ENCODE measurements at places on chromosomes 16 and 17.

DNA sequence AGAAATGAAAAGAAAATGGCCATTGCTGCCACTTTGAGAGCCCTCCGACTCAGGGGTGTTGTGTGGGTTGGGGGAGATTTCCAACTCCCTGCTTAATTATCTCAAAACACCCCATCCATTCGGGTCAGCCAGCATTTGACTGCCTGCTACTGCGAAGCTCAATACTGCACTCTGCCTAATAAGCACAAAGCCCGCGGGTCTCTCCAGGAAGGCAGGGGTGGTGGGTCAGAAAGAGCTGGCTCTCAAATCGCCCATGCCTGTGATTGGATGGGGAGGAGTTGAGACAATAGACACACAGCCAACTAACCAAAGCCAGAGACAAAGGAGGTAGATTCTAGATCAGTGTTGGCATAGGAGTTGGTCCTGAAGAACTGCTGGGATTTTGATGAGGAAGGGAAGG lies 2.3 kb upstream of the XAF1 start:
- DNase-seq, result no peak

DNA sequence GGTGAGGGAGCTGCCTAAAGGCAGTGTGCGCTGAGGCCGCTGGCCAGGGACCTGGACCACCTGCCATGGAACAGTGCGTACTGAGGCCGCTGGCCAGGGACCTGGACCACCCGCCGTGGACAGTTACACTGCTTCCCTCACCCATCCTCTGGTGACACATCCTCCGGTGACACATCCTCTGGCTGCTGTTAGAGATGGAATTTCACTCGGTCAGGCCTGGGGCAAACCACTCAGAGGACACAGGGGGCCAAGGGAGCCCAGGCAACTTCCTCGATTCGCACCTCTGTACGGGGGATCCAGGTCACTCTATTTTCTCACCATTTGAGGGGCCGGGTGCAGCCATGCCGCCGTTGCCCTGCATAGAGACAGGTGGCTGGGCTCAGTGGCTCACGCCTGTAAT lies 32.4 kb upstream of the RPTOR start:
- DNase-seq, result no peak

DNA sequence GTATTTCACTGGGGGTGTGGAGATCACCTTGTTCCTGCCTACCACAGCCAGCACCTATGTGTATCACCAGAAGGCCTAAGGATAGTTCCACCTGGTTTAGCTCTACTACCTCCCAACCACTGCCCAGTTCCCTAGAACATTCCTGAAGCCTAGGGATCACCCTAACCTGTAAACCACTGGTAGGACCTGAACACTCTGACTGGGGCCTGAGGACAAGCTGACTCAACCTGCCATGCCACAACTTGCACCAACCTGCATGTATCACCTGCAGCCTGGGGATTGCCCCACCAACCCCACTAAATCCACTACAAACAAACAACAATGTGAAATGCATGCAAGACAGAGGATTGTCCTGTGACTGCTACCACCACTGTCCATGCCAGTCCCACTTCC lies 128.1 kb downstream of the KIF2B start:
- DNase-seq, result no peak

DNA sequence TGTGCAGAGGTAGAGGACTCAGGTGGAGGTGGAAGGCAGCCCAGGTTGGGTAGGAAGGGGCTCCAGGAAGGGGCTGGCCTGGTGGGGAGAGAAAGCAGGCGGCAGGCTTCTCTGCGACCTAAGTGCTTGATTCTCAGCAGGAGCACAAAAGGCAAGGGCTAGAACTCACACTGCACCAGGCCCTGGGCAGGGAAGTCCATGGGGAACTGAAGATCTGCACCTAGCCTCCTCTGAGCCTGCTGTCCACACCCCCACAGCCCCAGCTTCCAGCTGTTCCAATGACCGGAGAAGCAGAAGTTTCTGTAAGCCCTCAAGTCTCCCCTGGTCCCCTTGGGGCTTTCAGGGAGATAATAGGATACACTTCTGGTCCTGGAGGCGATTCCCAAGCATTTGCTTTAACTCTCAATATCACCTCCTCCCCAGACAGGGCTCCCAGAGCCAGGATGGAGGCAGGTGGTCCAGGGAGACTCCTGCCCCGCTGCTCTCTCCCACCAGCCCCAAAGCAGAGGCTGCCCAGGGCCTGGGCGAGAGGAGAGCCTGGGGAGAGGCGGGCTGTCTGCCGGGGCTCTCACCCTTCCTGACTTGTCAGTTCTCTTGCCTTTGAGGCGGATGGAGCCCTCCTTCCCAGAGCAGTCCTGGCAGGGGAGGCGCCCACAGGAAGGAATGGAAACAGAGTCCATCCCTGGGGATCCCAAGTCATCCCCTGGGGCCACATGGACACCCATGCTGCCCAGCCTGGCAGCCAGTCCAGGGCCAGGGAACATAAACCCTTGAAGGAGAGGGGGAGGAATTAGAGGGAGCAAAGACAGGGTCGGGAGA lies 126.0 kb downstream of the RBFOX3 start:
- no peak for DNase-seq

DNA sequence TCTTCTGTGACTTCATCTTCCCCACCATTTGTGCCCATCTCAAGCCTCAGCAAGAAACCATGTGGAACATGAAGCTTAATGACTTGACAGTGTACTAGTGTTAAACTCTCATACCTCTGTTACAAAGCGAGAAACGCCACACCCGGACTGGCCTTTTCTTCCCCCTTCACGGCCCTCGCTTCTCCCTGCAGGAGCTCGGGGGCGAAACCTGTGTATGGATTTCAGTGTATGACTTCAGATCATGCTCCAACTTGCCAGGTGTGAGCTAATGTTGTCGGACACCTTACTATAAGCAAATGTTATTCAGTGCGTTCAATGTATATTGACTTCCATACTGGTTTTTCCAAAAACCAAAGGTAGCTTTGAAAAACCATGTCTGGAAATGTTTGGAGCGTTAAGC lies 20.1 kb upstream of the SLC5A11 start:
- DNase-seq, result no peak

DNA sequence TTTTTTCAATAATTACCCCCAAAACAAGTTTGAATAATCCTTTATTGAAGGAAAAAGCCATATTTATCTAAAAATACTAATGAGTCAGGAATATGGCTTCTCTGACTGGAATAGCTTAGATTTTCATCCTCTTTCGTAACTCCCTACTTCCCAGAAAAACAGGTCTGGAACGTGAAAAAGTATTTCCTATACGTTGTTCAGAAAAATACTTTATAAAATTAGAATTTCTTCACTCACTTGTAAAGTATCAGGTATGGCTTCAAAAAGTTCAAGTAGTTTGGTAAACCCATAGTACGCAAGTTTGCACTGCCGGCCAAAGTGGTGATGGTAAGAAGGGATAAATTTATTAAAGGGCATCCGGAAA lies 33.7 kb downstream of the MARF1 start:
- DNase-seq, result no peak

- DNase-seq, result no peak
Observed at GRCh38 chr17:29619251-29619650, 3.5 kb downstream of the CORO6 start.

DNA sequence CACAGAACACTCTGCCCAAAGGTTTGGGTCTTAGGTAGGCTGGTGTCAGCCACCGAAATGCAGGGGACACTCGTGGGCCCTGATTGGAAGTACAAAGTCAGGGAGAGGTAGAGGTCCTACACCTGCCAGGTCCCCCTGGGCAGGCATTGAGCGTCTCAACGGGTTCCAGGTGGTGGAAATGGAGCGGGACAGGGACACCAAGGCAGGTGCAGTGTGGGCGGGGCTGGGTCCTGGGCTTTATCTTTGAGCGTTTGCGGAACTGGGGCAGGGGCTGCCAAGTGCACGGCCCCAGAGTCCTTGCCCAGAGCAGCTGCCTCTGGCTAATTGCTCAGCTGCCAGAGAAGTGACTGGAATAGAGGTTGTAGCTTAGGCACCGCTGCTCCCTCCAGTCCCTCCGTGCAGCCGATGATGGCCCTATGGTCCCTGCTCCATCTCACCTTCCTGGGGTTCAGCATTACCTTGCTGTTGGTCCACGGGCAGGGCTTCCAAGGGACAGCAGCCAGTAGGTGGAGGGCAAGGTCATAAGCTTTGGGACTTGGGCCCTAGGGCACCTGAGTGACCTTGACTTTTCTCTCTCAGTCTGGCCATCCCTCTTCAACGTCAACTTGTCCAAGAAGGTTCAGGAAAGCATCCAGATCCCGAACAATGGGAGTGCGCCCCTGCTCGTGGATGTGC lies at the start of gene ZACN:
Gene ZACN, plus strand, starts transcription at position 323 of the 675 bp plus-strand sequence. Its CDS starts 83 bp downstream, at position 406.
- DNase-seq, result no peak

DNA sequence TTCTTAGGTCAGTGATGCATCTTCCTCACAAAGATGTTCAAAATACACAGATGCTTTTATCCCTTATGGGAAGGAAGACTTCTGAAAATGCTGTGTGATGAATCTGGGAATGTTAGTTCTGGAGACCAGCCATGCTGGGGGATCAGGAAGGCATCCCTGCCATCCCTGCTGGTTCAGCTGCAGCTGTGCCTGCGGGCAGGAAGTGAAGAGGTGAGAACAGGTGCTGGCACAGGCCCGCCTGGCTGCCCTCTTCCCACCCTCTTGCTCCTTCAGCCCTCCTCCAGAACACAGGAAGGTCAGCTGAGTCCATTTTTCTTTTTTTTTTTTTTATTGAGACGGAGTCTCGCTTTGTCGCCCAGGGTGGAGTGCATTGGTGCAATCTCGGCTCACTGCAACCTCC lies 15.2 kb downstream of the RAB11FIP3 start:
- no peak for DNase-seq

DNA sequence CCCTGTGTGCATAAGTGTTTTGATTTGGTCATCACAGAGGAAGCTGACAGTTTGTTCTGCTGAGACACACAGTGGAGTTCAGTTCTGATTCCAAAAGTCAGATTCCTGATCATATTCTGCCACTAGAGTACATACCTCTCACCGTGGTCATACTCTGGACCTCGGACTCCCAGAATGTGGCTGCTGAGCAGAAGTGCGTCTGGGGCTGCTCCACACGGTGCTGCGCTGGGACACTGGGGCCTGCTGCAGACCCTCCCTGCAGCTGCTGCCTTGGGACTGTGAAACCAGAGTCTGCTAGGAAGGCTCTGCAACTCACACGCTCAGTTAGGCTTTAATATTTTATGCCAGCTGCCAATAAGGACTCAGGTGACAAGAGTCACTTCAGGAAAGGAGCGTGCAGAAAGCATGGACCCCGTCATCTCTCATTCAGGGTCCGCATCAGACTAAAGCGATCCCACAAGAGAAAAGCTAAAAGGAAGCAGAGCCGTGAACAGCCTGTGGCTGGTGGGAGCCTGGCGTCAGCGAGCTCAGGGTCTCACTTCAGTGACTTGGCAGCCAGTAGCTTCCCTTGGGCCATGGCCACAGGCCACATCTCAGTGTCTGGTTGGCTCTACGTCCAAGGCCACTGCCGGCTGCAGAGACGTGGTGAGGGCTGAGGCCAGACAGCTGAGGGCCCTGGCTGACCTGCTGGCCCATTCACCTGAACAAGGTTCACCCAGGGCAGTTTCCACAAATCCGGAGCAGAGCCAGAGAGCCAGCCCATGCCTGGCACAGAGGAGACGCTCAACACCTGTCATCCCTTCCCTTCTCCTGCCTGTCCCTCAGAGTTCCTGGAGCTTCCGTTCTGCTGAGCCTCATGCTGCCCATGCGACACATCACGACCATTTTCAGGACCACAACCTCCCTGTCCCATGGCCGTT lies 24.7 kb upstream of the KIFC3 start:
- DNase-seq, result no peak

DNA sequence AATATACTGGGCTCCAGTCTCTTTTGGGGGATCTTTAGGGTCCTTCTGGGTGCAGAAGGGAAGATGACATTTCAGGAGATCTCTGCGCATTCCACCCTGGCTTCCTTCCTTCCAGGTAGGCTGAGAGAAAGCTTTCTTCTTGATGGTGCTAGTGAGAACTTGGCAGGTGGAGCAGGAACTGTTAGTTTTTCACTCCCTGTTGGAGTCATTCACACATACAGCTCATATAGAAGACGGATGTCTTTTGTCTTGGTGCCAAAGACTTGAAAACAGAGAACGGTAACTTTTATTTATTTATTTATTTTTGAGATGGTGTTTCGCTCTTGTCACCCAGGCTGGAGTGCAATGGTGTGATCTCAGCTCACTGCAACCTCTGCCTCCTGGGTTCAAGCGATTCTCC lies 43.9 kb downstream of the PITPNC1 start:
- DNase-seq, result no peak

- DNase-seq, result peak; percentile 91
Observed at GRCh38 chr17:35432176-35433074, at the start of gene SLFN12. TSS of gene SLFN12 (minus strand) at chr17:35432500. CDS start at chr17:35423028, 9,472 bp downstream.

GRCh38 chr16:10493276-10493675 lies 87.1 kb downstream of the EMP2 start:
- no peak for DNase-seq

DNA sequence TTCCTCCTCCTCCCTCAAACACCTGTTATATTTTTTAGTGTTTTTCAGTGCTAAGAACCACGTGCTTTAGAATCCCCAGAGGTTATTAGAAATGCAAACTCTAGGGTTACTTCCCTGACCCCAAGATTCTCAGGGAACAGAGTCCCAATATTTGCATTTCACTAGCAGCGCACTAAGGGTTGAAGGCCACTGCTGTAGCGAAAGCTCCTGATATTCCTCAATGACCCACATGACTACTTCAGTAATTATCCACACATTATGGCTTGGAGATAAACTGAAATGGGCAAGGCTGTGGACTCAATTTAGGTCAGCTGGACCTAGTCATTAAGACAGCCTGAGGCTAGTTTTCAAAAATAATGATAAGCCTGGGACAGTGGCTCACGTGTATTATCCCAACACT lies 78.5 kb upstream of the BCAR1 start:
- no peak for DNase-seq

DNA sequence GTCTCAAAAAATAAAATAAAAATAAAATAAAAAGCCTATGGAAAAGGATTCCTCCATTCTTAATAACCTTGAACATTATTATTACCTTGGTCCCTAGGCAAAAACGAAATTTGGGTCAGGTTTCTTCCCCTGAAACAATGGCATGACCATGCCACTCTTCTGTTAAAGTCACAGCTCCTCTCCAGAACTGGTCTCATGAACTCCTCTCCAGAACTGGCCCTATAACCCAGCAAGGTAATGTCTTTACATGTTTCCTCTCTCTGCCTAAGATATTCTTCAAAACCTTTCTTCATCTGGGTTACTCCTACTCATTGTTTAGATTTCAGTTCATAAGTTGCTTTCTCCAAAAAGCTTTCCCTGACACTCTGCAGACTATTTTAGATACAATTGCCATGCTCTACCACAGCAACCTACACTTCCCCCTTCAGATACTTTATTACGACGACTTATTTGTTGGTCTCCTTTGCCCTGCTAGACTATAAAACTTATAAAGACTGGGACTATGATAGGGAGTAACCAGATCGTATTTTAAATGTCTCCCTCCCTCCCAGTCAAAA lies 13.5 kb downstream of the TRIM37 start:
- DNase-seq, result no peak

DNA sequence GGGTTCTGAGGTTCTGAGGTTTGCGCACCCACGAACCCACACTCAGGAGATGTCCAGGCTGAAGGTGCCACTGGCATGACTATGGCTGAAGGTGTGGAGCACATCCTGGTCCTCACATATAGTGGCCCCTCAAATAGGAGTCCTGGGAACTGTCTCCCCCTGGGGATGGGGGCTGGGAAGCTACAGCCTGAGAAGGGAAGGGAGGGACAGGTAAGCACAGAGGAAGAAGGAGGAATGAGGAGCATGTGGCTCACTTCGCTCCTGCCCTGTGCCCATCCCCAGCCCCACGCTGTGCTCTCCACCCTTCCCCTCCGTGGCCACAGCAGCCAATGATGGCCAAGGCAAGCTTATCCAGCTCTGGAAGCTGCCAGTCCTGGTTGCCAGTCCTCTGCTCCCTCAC lies 123.9 kb upstream of the LHX1 start:
- no peak for DNase-seq

All from iPS DF 19.7 (cell line).